Stimulated activated CD4-positive, alpha-beta T cell treated with anti-CD3 and anti-CD28 coated beads, TNF-alpha, amount 100 ng/mL, for 24 hours (primary cell): ENCODE measurements at places on chromosomes 5 and 9.

GRCh38 chr9:95876138-95876444 is 600 bp downstream of the ERCC6L2 start:
- DNase-seq, result no peak

- peak; percentile 89 for DNase-seq
These were observed 6.3 kb upstream of the GARIN3 start for GRCh38 chr5:157172403-157172802.

- DNase-seq, result peak; percentile 15
These were observed 185.9 kb downstream of the ERCC6L2 start for GRCh38 chr9:96061293-96061987.

- no peak for DNase-seq
These were observed 107.5 kb downstream of the GADD45G start for GRCh38 chr9:89712283-89712682.

DNA sequence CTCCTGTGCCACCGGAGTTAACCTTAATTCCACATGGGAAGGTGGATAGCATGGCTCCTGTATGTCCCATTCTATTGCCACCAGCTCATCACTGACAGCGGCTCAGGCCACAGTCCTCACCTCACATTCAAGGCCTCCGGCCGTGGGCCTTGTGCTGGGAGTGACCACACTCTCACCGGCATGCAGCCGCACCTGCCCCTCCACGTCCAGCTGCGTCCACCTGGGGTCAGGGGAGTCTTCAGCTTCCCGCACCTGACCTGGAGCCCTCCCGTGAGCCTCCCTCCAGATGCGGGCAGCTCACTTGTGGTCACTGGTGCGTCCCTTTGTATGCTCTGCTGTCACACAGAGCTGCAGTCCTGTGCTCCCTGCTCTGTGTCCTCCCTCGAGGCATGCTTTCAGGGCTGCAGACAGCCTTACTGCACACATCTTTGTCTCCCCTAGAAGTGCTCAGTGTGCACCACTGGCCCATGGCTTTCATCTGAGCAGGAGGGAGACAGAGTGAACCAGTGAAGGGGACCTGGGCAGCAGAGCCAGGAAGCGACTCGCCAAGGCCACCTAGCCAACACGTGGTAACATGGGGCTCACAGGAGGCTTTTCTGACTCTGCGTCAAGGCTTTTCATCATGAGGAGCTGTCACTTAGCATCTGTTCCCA is 210.1 kb downstream of the ERCC6L2 start:
- no peak for DNase-seq
